ENCODE measurements at places on chromosomes 7 and 10.

DNA sequence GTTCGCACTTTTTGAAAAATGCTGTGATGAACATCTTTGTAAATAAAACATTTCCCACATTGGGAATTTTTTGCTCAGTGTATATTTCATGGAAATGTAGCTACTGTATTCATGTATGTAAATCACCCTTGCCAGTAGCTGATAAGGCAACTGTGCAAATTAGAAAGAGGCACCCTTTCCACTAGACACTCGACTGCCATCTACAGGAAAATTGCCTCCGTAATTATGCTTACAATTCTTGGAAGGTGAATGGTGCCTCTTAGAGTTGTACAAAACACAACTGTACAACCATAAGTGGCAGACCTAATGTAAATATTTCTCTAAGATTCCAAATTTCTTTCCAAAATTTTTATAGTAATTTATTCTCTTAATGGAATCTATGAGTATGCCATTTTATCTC is 491.7 kb downstream of the CCSER2 start:
- DNase-seq, result no peak

- DNase-seq, result no peak
Measured at GRCh38 chr7:55534262-55534915, 37.9 kb downstream of the VOPP1 start.

- DNase-seq, result no peak
Measured at GRCh38 chr10:74328388-74328787, 177.4 kb downstream of the ADK start.

DNA sequence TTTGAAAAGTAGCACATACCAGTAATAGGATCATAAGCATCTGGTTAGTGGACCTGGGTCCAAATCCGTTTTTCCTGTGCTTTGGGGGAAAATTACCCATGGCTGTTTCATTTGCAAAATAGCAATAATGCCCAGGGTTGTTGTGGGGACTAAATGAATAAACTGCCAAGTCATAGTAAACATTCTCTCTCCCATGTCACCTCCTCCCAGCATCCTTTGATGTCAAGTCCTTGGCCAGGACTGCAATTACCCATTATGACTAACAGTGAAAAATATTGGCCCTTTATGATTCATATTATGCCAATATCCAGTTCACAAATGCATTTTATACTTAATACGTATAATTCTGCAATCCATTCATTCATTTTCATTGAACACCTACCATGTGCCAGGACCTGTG is 23.0 kb downstream of the TOMM7 start:
- DNase-seq, result no peak

DNA sequence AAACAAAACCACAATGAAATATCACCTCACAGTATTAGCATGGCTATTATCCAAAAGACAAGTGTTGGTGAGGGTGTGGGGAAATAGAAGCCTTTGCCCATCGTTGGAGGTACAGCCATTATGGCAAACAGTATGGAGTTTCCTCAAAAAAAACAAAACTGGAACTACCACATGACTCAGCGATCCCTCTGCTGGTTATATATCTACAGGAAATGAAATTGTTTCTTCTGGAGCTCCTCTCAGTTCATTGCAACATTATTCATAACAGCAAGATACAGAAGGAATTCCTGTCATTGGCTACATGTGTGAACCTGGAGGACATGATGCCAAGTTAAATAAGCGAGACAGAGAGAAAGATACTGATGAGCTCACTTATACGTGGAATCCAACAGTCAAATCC is 2.4 kb upstream of the UBE3C start:
- DNase-seq, result no peak
